ENCODE measurements at places on chromosomes 4 and X. TPM values are rescaled to one million over a fixed set of nuclear protein-coding genes. Genes with fewer than 3 reads are reported as not detected.

- no peak overlapping the region for H3K27ac ChIP-seq
- no peaks in the 10 kb centered on the region for H3K27me3 ChIP-seq
- no peak for DNase-seq
- H3K4me1 ChIP-seq, result peaks cover 6% of the 10 kb centered on the region
- no peak overlapping the region for H3K4me3 ChIP-seq
- H3K36me3 ChIP-seq, result no peaks in the 10 kb centered on the region
These were observed 1.1 kb upstream of the CHST7 start for GRCh38 chrX:46572340-46572936.

GRCh38 chrX:5068550-5068949 is 1160.1 kb downstream of the NLGN4X start:
- H3K27me3 ChIP-seq, result no peaks in the 10 kb centered on the region
- H3K4me3 ChIP-seq, result no peak overlapping the region
- H3K36me3 ChIP-seq, result no peaks in the 10 kb centered on the region
- no peak for DNase-seq
- H3K4me1 ChIP-seq, result no peaks in the 10 kb centered on the region

DNA sequence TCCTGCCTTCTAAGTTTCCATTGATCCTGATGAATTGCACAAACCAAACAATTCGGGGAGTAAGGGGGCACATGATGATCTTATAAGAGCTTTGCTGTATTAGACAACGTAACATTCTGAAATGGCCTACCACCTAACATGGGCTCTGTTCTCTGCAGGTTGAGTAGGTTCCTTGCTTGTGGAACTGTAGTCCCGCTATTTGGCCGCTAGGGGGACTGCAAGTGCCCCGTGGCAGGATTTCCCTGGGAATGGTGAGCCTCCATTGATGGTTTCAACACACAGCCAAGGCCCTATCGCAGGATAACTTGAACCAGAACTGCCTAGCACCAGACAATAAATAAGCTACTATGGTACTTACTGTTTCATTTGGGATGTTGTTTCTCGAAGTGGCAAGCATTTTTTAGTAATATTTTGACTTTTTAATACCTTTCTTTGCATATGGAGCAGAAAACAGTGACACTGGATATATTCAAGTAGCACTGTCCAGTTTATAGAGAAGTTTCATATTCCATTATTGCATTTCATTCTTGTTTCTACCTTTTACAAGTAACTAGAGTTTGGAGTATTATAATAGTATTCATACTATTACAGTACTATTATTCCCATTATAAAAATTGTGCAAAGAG is 11.9 kb downstream of the AR start:
- DNase-seq, result peak; percentile 61
- H3K4me1 ChIP-seq, result no peaks in the 10 kb centered on the region
- no peaks in the 10 kb centered on the region for H3K36me3 ChIP-seq

GRCh38 chr4:169410839-169411770 is 140.3 kb upstream of the SH3RF1 start:
- H3K36me3 ChIP-seq, result no peaks in the 10 kb centered on the region
- DNase-seq, result no peak
- H3K27me3 ChIP-seq, result no peaks in the 10 kb centered on the region

GRCh38 chrX:25659317-25659716 is 478.8 kb upstream of the MAGEB18 start:
- no peak overlapping the region for H3K4me3 ChIP-seq
- no peaks in the 10 kb centered on the region for H3K27me3 ChIP-seq
- H3K36me3 ChIP-seq, result no peaks in the 10 kb centered on the region
- no peaks in the 10 kb centered on the region for H3K4me1 ChIP-seq
- no peak for DNase-seq

DNA sequence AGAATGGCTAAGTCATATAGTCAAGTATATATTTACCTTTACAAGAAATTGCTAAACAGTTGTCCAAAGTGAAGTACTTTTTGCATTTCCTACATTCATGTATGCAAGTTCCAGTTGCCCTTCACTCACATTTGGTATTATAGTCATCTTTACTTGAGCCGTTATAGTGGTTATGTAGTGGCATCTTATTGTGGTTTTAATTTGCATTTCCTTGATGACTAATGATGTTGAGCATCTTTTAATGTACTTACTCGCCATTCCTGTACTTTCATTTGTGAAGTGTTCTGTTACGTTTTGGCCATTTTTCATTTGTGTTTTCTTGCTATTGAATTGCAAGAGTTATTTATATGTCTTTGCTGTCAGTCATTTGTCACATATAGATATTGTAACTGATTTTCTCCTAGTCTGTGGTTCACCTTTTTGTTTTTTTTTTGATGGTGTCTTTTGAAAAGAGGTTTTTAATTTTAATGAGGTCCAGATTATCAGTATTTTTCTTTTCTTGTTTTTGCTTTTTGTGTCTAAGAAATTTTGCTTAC is 27.6 kb downstream of the ARFIP1 start:
- no peaks in the 10 kb centered on the region for H3K36me3 ChIP-seq
- no peaks in the 10 kb centered on the region for H3K27me3 ChIP-seq
- H3K27ac ChIP-seq, result no peak overlapping the region
- DNase-seq, result no peak
- H3K4me1 ChIP-seq, result peaks cover 8% of the 10 kb centered on the region

DNA sequence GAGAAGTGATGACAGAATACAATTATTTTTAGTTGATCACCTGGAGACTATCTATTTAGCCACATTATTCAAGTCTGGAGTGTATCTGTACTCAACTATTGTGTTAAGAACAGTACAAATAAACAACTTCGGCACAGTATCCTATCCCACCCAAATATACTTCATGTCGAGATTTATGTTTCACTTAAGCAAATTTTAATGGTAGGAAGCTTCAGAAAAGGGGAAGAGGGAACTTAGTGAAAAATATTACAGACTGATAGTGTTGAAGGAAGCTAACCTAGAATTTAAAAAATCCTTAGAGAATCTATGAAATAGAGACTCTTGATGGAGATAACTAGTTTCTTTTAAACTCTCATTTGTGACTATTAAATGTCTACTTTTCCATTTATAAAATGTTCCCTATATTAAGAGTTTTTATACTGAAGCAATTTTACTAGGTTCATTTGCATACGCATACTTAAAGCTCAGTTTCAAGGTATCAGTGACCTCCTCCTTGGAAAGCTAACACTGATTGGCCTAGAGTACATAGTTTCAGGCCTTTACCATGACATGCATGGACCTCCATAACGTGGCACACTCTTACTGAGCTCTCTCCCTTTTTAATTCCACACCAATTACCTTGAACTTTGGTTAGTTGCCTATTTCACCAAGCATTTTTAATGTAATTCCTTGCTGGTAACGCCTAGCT is 197.7 kb downstream of the CAMK2D start:
- peaks cover 4% of the 10 kb centered on the region for H3K4me1 ChIP-seq
- H3K27me3 ChIP-seq, result no peaks in the 10 kb centered on the region
- H3K4me3 ChIP-seq, result no peak overlapping the region

DNA sequence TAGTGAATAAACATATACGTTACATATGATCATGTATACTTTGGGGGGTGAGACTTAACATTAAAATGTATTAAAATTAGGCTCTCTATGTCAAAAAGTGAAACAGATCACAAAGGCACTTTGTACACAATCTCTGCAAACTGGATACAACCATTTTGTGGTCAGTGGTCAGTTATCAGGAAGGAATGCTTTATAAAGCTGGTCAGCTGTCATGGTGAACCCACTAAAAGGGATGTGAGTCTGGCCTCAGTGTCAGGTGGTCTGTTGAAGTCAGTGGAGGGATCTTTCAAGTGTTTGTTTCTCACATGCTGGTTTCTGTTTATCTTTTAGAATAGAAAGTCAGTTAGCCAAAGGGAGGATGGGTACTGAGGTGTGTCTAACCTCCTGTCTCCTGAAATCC is 875.5 kb upstream of the INTU start:
- H3K4me1 ChIP-seq, result no peaks in the 10 kb centered on the region
- H3K27ac ChIP-seq, result no peak overlapping the region
- H3K36me3 ChIP-seq, result no peaks in the 10 kb centered on the region
- H3K4me3 ChIP-seq, result no peak overlapping the region
- DNase-seq, result no peak

DNA sequence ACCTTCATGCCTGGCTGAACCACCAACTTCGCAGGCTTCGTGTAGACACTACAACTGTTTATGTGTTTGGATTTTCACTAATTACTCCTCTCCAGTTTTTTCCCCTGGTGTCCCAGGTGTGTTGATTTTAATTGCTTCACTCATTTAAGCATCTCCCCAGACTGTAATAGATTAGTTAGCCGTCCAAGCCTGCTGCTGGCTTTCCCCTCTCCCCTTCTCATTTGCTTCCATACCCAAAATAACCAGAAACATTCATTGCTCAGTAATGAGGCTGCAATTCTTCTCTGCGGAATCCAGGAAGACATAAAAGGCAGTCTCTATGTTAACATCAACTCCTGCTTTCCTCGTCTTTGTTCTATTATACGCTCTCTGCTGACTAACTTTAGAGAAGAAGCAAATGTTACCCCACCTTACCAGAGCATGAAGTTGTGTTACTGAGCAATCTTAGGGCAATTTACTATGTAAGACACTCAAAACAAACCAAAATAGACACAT is 37.9 kb upstream of the SCRG1 start:
- no peaks in the 10 kb centered on the region for H3K4me1 ChIP-seq
- DNase-seq, result no peak
- H3K36me3 ChIP-seq, result no peaks in the 10 kb centered on the region
- no peaks in the 10 kb centered on the region for H3K27me3 ChIP-seq
- no peak overlapping the region for H3K4me3 ChIP-seq
- no peak overlapping the region for H3K27ac ChIP-seq

- no peaks in the 10 kb centered on the region for H3K27me3 ChIP-seq
- peak overlapping the region; percentile 90 for H3K4me3 ChIP-seq
- DNase-seq, result no peak
- H3K36me3 ChIP-seq, result no peaks in the 10 kb centered on the region
- peak overlapping the region; percentile 85 for H3K27ac ChIP-seq
These were observed 1.4 kb downstream of the SEL1L3 start for GRCh38 chr4:25861280-25861950.

GRCh38 chr4:159105761-159106243 is 2.9 kb downstream of the RAPGEF2 start:
- H3K27ac ChIP-seq, result peak overlapping the region; percentile 6
- H3K4me1 ChIP-seq, result peaks cover 29% of the 10 kb centered on the region
- no peaks in the 10 kb centered on the region for H3K27me3 ChIP-seq

GRCh38 chr4:52106191-52106590 is 55.1 kb downstream of the SPATA18 start:
- no peaks in the 10 kb centered on the region for H3K36me3 ChIP-seq
- H3K4me3 ChIP-seq, result no peak overlapping the region
- no peak for DNase-seq
- H3K27ac ChIP-seq, result no peak overlapping the region
- H3K27me3 ChIP-seq, result no peaks in the 10 kb centered on the region

GRCh38 chrX:133415276-133416105 is at the start of gene GPC4:
TSS of gene GPC4 (minus strand) at chrX:133415489. CDS start at chrX:133414965, 524 bp downstream.
- no peaks in the 10 kb centered on the region for H3K36me3 ChIP-seq
- H3K27me3 ChIP-seq, result no peaks in the 10 kb centered on the region
- H3K27ac ChIP-seq, result peak within 1 kb of the TSS; percentile 65
- peak; percentile 92 for DNase-seq
- peak within 1 kb of the TSS; percentile 59 for H3K4me3 ChIP-seq

The XG gene
- total RNA-seq, result not detected

The S100G gene
- not detected for total RNA-seq

The MXRA5 gene
- 1.4 TPM for total RNA-seq

The GAGE12H gene
- not detected for total RNA-seq

The SLC10A6 gene
- total RNA-seq, result 0.78 TPM

The CYTL1 gene
- 0.97 TPM for total RNA-seq

The MAGEA2B gene
- not detected for total RNA-seq
